ENCODE measurements at places on chromosomes 13 and 19. TPM values are rescaled to one million over a fixed set of nuclear protein-coding genes. Genes with fewer than 3 reads are reported as not detected.

OR7C1 gene
- total RNA-seq: not detected

MEX3D gene
- total RNA-seq: 50.2 TPM

SGCG gene
- total RNA-seq: 0.75 TPM

GRK1 gene
- total RNA-seq: not detected

HDGFL2 gene
- 70.1 TPM for total RNA-seq

MYH14 gene
- not detected for total RNA-seq

CHMP2A gene
- total RNA-seq: 115 TPM

HAUS8 gene
- total RNA-seq: 2.7 TPM

PGLYRP2 gene
- not detected for total RNA-seq

SNAPC2 gene
- total RNA-seq: 35.0 TPM

LGALS7B gene
- total RNA-seq: 0.55 TPM

KCNN4 gene
- 1.3 TPM for total RNA-seq

THAP8 gene
- total RNA-seq: 2.4 TPM

ZNF274 gene
- total RNA-seq: 27.0 TPM

Measured in uterine smooth muscle cell (primary cell).